ENCODE measurements at places on chromosomes 4 and X. TPM values are rescaled to one million over a fixed set of nuclear protein-coding genes. Genes with fewer than 3 reads are reported as not detected.

- no peak for DNase-seq
These were observed 187.0 kb upstream of the RBPJ start for GRCh38 chr4:26133840-26134239.

DNA sequence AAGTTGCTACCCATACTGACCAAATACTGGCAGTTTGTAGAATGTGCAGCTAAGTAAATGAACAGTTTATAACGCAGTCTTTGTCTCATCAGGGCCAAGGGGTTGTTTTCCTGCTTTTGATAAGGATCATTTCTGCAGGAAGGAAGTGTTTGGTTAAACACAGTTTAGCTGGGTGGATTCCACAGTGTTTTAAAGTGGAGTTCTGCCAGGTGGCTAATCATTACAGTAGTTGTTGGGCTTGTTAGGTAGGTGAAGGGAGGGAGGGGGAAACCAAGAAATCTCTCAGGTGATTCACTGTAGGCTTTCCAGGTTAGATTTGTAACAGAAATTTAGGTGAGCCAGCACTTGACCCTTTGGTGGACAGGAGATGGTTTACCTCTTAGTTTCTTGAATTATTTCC lies 58.1 kb downstream of the FNIP2 start:
- DNase-seq, result no peak

DNA sequence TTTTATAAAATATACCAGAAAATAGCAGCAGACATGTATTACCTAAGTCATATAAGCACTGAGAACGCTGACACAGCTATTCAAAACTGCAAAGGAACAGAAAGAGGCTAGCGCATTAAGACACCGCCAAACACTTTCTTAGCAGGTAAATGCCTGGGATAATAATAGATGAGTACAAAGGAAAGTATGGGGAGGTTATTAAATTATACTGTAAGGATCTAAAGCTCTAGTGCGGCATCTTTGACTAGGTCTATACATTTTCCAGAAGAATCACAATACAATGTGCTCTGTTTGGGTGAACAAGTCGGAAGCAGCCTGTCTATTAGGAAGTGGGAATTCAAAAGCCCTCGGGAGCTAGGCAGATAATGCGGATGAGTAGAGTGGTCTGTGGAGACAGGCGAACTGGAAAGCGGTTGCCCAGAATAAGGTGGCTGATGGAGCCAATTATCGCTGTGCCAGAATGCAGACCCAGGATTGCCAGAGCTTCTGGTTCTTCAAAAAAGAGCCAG lies 443.6 kb upstream of the TENM3 start:
- DNase-seq, result no peak

Gene USP26
- total RNA-seq, result not detected

Gene DACH2
- total RNA-seq, result 0.27 TPM

- DNase-seq, result no peak
These were observed 653 bp downstream of the HHIP start for GRCh38 chr4:144646523-144647094.

Measured in sciatic nerve (tissue), 2 donors.